Activated CD4-positive, alpha-beta T cell treated with anti-CD3 and anti-CD28 coated beads for 36 hours (primary cell): ENCODE measurements at places on chromosomes 3 and 15. TPM values are rescaled to one million over a fixed set of nuclear protein-coding genes. Genes with fewer than 3 reads are reported as not detected.

NRG4 gene
- total RNA-seq: not detected

AGBL1 gene
- total RNA-seq: 0.05 TPM

TPRA1 gene
- total RNA-seq: 24.8 TPM

NEIL1 gene
- 6.5 TPM for total RNA-seq

FBLN2 gene
- total RNA-seq: not detected

TMC3 gene
- not detected for total RNA-seq

PPP1R14D gene
- total RNA-seq: not detected
